Inflammatory macrophage (primary cell): ENCODE measurements at places on chromosomes 11 and 22.

DNA sequence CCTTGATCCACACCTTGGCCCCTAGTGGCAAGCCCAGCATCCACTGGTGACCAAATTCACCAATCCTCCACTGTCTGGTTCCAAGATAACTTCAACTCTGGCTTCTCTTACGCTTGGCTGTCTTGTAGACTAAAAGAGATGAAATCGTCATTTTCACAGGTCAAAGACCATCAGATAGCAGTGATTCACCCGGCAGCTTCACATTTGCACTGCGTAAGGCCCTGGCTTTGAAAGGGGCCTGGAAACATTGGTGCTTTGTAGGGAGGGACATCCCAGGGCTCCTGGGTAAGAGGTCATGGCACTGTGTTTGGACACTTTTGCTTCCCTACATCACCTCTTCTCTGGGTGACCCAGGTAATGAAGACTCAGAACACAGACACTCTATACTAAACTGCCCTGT is 30.1 kb upstream of the FADD start:
- no peak for DNase-seq

DNA sequence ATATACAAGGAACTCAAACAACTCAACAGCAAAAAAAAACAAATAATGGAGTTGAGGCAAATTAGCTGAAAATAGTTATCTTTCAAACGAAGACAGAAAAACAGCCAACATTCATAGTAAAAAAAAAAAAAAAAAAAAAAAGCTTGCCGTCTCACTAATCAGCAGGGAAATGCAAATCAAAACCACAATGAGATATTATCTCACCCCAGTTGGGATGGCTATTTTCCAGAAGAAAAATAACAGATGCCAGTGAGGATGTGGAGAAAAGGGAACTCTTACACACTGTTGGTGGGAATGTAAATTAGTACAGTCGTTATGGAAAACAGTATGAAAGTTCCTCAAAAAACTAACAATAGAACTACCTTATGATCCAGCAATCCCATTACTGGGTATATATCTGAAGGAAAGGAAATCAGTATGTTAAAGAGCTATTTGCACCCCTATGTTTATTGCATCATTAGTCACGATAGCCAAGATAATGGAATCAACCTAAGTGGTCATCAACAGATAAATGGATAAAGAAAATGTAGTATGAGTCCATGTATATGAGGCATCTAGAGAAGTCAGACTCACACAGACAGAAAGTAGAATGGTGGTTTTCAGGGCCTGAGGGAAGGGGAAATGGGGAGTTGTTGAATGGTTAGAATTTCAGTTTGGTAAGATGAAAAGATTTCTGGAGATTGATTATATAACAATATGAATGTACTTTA is 56.0 kb downstream of the USP35 start:
- DNase-seq, result no peak

DNA sequence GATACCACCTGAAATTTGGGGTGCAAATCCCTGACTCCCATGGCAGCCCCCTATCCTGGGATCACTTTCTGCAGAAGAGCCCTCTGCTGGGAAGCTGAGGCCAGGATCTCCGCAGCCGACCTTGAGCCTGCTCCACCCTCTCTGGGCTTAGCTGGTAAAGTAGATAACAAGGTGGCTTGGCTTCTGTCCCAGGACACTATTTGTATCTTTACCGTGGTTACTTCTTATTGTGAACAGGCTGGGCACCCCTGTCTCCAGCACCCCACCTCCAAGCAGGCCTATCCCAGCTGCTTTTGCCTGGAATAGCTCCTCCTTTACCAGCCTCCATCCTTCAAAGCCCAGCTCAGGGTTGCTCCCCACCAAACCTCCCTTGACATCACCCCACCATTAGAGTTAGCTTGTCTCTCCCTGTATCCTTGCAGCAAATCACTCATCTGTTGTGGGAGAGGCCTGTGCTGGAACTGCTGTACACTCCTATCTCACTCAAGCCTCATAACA is 35.2 kb upstream of the P2RY2 start:
- no peak for DNase-seq

DNA sequence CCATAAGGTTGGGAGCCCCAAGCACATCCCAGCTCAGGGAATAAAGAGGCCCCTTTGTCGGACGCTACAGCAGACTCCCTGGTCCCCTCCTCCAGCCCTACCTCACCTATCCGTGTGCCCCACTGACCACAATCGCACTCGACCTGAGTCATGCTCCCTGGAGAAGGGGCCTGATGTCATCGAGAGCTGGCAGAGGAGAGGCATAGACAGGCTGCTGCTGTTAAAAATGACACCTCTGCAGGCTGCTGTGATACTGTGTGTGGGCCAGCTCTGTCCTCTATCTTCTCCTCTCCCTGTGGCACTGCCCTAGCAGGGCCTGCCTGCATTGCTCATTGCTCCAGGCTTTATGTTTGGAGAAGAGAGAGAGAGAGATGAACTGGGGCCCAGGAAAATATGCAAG is 123.4 kb upstream of the SYT13 start:
- DNase-seq, result no peak

- DNase-seq, result no peak
Measured at GRCh38 chr11:63805844-63806415, 7.3 kb upstream of the SPINDOC start.

DNA sequence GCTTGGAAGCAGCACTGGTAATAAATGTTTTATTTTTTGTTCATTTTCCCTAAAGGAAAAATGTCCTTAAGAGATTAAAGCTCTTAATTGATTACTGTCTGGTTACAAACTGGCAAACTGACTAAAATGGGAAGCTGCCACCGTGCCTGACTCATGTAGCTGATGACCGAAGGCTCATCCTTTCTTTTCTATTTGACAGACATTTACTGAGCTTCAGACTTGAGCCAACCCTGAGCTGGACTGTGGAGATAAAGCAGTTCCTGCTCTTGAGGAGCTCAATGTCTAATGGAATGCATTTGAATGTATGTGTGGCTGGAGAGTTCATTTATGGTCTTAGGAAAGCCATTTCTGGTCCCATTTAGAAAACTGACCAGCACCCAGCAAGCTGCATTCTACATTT is 91.3 kb downstream of the RNF169 start:
- peak; percentile 38 for DNase-seq

- no peak for DNase-seq
Measured at GRCh38 chr11:30406978-30407762, 84.3 kb downstream of the ARL14EP start.

GRCh38 chr11:74169738-74170458 is 904 bp downstream of the C2CD3 start:
- DNase-seq, result no peak

DNA sequence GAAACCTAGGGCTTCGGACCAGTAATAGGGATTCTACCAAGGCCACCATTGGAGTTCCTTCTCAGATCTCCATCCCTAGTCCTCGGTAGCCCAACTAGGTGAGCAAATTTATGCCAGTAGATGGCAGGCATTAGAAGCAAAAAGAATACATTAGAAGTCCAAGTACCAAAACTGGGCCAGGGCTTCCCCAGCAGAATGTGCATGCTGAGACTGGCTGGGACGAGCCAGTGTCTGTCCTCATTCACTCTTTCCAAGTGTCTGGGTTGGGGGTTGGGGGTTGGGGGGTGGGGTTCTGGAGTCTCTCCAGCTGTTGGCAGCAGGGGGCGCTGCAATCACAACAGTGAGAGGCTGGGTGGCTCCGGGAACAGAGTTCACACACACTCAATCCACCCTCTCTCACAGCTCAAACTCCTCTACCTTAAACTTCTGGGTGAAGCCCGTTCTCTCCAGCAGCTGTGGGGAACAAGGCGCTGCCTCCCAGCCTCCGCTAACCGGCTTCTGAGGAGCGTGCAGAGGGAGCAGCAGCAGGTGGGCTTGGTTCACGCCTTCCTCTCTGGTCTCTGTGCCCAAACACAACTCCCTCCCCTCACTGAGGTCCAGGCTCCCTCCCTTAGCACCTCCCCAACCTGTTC is 57.5 kb downstream of the BTG4 start:
- peak; percentile 47 for DNase-seq

GRCh38 chr11:12853325-12853651 is 155.8 kb upstream of the RASSF10 start:
- DNase-seq, result no peak

DNA sequence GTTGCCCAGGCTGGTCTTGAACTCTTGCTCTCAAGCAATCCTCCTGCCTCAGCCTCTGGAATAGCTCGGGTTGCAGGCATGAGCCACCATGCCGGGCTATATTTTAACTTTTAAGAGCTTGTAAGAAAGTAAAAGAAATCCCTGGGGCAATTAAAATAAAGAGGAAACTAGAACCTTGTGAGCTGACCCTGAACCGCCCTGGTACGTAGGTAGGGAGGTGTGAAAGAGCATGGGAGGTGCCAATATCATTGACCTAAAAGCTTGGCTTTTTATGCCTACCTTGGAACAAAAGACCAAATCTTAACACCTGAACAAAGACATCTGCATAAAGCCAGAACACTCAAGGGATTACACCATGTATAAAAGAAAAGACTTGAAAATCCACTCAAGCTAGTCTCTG is 595.1 kb downstream of the SOX6 start:
- DNase-seq, result no peak

GRCh38 chr11:102289592-102289991 is 27.7 kb upstream of the BIRC3 start:
- peak; percentile 63 for DNase-seq

- DNase-seq, result no peak
Measured at GRCh38 chr11:8886322-8886721, 24.7 kb upstream of the AKIP1 start.

DNA sequence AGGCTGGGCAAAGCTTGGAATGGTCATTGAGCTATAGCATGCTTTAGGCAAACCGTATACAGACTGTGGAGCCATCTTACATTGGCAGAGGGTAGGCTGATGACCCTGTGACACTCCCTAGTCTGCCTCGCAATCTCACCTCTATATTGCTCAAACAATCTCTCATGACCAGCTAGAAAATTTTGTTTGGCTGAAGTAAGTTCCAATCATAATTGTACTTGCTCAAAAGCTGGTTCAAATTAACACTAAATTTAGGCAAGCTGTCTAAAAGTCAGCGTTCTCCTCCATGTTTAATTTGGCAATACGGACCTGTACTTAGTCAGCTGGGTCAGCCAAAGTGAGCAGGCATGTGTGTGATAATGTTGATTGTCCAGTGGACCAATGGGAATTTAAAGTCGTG is 133.0 kb downstream of the SWAP70 start:
- peak; percentile 21 for DNase-seq

GRCh38 chr22:31836010-31836409 is 82.2 kb downstream of the DEPDC5 start:
- DNase-seq, result no peak

DNA sequence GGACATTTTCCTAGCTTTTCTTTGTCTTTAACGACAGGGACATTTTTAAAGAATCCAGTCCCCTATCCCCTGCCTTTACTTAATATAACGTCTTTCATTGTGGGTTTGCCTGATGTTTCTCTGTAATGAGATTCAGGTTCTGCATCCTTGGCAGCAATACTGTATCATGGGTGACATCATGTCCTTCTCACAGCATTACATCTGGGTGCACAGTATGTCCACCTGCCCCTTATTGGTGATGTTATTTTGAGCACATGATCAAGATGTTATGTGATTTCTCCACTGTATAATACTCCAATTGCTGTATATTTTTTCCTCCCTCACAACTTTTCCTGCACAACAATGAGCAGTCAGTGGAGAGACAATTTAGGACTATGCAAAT is 9.7 kb upstream of the STK33 start:
- no peak for DNase-seq

DNA sequence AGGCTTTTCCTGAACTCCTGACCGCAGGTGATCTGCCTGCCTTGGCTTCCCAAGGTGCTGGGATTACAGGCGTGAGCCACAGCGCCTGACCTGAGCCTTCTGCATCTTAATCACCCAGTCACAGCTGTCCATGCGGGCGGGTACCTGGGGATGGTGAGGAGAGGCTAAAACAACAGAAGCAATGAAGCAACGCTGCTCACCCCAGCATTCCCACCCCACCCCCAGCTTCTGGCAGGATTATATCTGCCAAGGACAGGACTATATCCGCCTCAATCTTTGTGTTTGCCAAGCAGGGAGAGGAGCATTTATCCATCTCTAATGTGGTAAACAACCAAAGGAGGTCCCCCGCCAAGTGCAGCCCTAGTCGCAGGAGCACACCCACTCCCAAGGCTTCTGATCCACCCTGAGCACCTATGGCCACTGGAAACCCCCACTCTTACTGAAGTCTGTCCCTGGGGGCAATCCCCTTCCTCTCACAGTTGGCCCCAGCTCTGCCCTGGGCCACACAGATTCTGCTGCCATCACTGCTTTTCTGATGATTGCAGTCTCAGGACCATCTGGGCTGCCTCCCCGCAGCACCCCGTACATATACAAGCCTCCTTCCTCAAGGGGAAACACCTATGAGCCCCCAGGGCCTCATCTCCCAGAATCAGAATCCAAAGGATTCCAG is 8.8 kb upstream of the LGALS2 start:
- DNase-seq, result no peak

- no peak for DNase-seq
Measured at GRCh38 chr11:30092518-30092917, 75.7 kb upstream of the KCNA4 start.

DNA sequence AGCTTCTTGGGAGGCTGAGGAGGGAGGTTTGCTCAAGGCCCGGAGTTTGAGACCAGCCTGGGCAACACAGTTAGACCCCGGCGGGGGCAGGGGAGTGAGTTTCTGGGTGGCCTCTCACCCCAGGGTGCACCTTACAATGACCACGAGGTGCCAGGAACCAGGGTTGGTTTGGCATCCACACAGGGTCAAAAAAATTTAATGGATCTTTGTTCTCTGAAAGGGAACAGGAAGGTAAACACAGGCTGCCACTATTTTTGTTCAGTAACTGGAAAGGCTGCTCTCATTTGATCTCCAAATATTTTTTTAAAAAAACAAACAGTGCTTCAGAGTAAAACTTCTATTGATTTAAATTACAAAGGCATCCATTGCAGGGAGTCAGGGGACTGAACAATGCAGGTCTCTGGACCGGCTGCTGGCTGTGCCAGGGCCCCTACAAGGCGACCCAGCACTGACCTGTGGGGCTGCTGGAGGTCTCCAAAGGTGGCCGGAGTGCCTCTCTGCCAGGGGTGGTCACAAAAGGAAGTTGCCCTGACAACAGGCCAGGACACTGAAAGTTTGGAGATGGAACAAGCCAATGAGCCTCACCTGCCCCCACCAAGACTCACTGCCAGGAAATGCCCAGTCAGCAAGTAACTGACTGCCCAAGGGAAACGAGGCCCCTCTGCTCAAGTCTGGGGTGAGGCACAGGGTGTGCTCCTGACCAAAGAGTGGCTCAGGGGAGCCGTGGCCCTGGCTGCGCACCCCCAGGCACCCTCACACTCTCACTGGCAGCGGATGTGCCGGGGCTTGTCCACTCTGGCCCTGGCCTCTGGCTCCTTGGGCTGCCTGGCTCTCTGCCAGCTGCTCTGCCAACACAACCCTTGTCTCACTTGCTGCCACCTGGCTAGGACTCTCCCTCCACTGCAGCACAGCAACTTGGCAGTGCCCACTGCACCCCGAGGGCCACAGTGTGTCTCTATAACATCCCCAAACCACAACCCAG is 51.8 kb downstream of the ARFGAP3 start:
- DNase-seq, result no peak
